Right lung (tissue), 10 donors: ENCODE measurements at places on chromosomes 3 and 15. TPM values are rescaled to one million over a fixed set of nuclear protein-coding genes. Genes with fewer than 3 reads are reported as not detected.

SNTN gene
- 15.2 TPM for polyA plus RNA-seq

C3orf22 gene
- not detected for polyA plus RNA-seq

STARD9 gene
- polyA plus RNA-seq, result 16.9 TPM

IL17RB gene
- polyA plus RNA-seq, result 11.7 TPM

DNA sequence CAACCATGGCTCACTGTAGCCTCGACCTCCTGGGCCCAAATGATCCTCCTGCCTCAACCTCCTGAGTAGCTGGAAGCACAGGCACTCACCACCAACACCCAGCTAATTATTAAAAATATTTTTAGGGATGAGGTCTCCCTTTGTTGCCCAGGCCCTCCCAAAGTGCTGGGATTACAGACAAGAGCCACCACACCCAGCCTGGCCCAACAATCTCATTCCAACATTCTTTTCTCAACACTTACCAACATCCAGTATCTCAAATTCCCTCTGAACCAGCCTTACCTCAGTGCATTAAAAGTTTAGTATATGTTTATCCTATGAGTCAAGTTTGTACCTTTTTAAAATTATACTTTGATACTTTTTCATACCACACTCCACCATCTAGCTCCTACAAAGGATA lies 25.0 kb downstream of the ANXA2 start:
- no peak for DNase-seq

DNA sequence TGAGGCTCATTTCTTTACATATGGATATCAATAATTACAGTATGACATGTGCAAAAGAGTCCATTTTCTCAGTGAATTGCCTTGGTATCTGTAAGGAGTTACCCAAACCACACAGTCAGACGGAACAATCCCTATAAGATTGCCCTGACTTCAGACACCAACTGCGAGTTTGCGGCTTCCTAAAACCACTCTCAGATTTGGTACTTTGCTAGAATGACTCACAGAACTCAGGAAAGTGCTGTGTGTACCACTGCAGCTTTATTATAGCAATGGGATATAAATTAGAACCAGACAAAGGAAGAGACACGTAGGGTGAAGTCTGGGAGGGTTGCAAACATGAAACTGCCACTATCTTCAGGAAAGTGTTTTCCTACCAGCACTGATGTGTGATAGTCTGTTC lies 45.8 kb upstream of the ATP13A3 start:
- no peak for DNase-seq

DNA sequence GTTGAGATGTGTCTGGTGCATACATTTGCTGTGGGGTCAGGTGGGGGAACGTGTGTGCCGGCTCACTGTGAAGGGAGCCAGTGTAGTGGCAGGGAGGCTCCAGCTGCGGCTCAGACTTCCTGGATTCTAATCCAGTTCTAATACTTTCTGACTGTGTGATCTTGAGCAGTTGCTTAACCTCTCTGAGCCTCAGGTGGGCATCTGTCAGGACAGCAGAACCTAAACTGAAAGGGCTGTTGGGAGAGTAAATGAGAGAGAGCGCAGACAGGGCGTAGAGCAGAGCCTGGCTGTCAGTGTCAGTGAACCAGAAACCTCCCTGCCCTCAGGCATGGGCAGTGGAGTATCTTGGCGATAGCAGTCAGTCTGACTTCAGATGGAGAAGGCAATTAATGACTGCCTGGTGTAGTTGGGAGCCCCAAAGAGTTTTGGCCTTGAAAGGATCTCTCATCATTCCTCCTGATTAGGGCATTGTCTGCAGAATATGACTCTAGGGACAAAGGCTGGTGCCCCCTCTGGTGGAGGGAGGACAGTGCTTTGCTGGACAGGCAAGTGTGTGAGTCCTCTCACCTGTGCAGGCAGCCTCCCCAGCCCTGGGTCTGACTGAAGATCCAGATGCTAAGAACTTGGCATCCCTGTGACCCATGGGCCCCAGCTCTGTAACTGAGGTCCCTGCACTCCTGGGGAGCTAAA lies 9.6 kb downstream of the KBTBD13 start:
- DNase-seq, result no peak

- peak; percentile 78 for DNase-seq
These were observed 9.4 kb downstream of the SLC51B start for GRCh38 chr15:65054333-65055200.

GRCh38 chr15:77907824-77908751 lies 169.4 kb downstream of the TBC1D2B start:
- DNase-seq, result no peak

- DNase-seq, result no peak
These were observed 65.4 kb downstream of the TFRC start for GRCh38 chr3:196016485-196016884.

DNA sequence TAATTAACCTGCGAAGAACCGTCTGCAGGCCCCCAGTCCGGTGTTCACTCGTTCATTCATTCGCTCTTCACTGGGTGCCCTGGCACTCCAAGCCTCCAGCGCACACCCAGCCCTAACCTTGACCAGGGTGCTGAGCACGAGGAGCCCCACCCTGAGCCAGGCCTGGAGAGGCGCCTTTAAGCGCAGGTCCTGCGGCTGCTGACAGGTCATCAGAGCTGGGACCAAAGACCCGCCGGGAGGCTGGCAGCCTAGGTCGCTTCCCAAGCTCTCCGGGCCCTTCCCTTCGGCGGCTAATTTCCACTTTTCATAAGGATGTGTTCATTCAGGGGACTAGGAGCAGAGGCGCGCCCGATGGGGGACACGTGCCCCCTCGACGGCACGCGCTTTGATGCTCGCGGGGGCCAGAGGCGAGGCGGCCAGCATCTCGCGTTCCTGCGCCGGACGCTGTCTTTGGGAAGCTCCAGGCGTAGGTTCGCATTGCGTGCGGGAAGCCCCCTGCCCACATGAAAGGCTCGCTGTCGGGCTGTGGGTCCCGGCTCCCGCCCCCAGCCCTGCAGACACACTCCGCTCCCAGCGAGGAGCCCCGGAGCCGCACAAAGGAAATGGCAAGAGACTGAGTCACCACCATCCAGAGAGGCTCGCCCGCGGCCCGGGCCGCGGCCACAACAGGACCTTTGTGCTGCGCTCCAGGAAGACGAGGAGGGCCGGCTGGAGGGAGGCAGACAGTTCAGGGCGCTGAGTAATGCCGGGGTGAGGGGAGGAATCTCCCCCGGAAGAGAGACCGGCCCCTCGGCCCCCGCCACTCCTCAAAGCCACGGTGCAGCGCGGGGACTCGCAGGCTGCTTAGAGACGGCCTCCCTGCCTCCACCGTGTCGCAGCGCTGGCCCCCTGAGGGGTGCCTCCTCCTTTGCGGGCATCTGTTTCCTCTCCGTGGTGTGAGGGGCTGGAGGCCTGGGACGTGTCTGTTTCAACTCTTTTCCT lies 266.4 kb upstream of the HES1 start:
- no peak for DNase-seq

GRCh38 chr15:65110676-65111292 lies 4.2 kb downstream of the UBAP1L start:
- DNase-seq, result no peak

GRCh38 chr3:187992609-187993008 lies 161.3 kb upstream of the LPP start:
- DNase-seq, result no peak

DNA sequence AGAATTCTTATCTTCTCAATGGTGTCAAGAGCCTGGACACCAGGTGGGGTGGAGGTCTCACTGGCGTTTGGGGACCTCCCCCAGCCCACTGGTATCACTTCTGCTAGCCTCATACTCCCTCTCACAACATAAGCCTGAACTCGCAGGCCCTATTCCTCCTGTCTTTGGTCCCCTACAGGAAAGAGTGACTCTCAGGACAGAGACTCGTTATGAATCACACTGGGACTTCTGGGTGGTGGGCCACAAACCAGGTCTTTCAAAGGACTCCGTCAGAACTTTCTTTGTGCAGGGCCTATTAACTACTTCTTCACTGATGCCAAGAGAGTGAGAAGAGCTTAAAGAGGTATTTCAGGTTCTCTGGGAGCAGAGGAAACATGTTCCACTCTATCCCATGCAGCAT lies 100.4 kb downstream of the WDR76 start:
- no peak for DNase-seq

- DNase-seq, result no peak
These were observed 2.6 kb downstream of the ILDR1 start for GRCh38 chr3:122019493-122019892.

DNA sequence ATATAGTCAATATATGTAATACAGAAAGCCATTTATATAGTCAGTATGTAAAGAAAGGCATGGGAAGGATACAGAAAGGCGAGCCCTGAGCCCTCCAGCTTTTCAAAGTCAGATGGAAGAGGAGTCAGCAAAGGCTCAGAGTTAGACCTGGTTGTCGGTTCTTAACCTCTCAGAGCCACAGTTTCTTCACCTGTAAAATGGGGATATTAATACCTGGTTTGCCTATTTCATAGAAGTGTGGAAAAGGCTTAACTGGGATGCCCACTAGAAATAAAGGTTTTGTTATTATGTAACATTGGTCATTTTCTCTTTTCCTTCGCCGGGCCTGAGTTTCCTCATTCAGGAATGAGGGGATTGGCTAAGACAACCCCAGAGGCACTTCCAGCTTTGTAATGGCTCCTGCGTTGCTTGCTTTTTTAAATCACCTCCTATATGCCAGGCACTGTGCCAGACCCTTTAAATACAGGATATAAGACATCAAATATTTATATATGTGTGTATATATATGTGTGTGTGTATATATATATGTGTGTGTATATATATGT lies 2.4 kb downstream of the CRELD1 start:
- DNase-seq, result no peak

GRCh38 chr15:71153823-71154524 lies 38.7 kb downstream of the THSD4 start:
- no peak for DNase-seq

DNA sequence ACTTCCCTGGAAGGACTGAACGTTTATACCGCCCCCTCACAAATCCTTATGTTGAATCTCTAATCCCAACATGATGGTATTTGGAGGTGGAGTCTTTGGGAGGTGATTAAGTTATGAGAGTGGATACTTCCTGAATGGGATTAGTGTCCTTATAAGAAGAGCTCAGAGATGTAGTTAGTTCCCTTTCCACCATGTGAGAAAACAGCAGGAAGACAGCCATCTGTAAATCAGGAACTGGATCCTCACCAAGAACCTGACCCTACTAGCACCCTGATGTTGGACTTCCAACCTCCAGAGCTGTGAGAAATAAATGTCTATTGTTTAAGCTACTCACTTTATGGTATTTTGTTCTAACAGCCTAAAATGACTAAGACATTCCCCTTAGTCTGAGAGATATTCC lies 33.3 kb upstream of the SACM1L start:
- DNase-seq, result no peak

- DNase-seq, result no peak
These were observed 168.1 kb upstream of the SATB1 start for GRCh38 chr3:18593231-18593630.

DNA sequence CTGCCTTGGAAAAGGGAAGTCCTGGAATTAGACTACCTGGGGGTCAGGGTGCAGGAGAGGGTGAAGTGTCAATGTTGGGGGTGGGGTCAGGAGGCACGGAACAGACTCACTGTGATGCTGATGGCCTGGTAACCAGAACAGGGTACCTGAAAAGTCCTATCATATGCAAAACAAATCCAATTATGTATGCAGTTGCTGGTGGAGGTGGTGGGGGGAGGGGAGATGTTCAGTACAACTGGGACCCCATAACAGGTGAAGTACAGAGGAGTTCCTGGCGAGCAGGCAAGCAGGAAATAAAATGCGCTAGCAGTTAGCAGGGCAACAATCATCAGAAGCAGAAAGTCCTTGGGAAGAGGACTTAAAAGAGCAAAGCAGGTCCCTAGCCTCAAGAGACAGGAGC lies 4.2 kb upstream of the KATNBL1 start:
- no peak for DNase-seq

DNA sequence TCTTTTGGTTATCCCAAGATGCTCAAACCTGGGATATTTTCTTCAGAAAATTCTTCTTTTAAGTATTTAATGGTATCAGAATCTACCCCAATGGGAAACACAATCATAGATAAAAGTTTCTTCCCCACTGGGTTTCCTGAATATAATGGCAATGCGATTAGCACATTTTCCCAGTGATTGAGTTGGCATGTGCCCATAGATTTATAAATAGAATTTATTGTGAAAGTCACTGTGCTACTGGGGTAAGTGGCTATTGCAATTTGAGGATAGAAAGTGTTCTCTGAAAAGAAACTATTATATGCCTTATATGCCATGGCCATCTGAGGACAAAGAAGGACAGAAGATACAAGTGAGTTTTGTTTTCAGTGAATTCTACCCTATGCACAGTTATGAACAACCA lies 99.0 kb upstream of the RBMS3 start:
- no peak for DNase-seq

DNA sequence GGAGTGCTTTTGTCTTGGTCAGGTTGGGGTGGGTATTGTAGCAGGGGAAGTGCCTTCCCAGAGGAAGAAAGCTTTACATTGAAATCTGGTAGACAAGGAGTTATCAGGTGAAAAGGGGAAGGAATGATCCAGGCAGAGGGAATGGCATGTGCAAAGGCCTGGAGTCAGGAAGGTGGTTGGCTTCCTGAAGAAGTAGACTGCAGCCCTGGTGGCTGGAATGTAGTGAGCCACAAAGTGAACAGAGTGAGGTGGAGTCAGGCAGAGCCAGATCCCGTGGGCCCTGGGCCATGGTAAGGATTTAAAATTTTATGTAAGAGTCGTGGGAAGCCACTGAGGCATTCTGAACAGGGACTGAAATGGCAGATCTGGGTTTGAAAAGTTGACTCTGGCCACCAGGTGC lies 58.3 kb downstream of the RAB11A start:
- DNase-seq, result no peak

DNA sequence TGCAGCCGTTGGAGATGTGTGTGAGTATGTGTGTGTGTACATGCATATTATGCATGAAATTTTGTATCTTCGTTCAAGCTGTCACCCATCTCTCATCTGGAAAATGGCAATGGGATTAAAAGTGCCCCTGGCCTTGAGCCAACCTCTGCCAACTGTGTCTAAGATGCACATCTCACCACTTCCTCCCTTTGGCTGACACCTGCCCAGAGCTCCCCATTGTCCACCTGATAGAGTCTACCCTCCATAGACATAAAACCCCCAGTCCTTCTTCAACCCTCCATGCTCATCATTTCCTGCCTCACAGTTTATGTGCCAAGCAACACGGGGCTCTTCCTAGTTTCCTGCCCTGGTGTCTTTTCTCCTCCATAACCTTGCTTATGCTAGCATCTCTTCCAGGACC lies 187.5 kb upstream of the HES1 start:
- DNase-seq, result no peak

- DNase-seq, result no peak
These were observed 139.8 kb downstream of the WDR76 start for GRCh38 chr15:43966646-43967045.

DNA sequence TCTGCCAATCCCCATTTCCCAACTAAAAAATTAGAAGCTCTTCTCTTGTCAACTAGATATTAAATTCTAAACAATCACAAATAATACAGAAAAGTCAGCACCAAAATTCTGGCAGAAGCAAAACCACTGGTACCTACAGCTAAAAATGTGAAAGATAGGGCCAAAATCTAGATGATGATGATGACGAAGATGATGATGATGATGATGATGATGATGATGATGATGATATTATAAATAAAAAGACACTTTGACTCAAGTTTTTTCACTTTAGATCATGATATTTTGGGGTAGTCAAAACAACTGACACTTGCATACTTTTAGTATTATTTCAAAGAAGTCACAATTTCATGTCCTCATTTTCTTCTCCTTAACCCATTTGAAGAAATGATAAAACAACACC lies 470.1 kb upstream of the NR2F2 start:
- no peak for DNase-seq
